ENCODE measurements at places on chromosomes 7 and 10.

DNA sequence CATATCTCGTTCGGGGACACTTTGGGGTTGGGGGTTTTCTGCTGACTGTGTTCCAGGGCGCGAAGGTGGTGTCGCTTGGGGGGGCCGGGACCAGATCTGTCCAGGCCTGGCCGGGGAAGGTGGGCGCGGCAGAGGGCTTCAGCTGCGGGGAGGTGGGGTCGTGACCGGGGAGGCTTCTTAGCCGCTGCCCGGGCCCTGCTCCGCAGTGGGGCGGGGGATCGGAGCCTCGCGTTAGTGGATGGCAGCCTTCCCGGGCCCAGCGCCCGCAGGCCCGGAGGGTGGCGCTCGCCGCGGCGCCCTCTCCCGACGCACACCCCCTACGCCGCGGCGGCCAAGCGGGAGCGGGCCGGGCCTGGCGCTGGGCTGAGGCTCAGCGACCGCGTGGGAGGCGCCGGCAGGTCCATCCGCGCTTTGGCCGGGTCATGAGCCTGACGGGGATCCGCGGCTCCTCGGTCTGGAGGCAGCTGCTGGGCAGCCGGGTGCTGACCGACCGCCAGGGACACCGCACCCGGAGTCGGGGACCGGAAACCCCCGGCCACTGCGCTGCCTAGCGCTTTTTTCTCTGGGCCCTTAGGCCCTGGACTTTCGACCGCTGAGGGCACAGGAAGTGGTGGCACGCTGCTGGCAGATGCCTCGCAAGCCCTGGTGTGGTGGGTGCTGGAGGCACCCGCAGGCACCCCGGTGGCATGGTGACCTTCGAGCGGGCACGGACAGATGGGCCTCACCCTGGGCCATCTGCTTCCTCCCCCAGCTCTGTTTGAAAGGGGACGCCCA lies 1.2 kb downstream of the AGAP3 start:
- no peak for DNase-seq

DNA sequence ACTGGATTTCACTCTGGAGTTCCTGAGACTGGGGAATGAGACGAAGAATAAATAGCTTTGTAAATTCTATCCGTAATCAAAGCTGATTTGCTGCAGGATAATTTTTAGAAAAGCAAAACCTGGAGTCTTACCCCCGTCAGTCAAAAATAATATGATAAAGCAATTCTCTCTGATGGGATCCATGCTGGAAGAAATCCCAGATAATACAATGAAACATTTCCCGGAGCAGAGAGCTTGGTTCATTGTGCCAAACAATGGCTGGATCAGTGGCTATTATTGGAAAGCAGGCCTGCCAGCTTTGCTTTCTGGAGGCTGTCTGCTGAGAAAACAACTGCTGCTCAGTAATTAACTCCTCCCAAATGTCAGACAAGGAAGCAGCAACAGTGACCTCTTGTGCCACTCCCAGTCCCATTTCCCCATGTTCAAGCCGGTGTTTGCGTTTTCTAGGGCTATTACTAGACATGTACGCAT lies 609.4 kb upstream of the PCDH15 start:
- DNase-seq, result no peak

DNA sequence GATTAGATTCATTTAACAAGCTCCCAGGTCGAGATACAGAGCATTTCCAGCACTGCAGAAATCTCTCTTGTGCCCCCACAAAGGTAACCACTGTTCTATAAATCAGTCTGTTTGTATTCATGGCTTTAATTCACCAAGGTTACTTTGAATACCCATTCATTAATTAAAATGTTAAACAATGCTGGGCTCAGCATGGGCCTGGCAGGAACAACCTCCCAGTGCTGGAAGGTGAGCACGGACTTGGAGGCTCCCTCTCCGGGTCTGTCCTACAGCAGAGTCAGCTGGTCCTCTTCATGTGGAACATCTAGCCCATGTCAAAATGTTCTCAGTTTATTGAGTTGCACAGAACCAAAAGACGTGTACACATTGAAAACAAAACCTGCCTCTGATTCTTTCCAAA lies 15.6 kb upstream of the EFCAB10 start:
- DNase-seq, result no peak

- no peak for DNase-seq
Observed at GRCh38 chr7:39745320-39745719, 121.9 kb downstream of the RALA start.

- DNase-seq, result no peak
Observed at GRCh38 chr10:91677911-91678310, 45.0 kb upstream of the PPP1R3C start.

DNA sequence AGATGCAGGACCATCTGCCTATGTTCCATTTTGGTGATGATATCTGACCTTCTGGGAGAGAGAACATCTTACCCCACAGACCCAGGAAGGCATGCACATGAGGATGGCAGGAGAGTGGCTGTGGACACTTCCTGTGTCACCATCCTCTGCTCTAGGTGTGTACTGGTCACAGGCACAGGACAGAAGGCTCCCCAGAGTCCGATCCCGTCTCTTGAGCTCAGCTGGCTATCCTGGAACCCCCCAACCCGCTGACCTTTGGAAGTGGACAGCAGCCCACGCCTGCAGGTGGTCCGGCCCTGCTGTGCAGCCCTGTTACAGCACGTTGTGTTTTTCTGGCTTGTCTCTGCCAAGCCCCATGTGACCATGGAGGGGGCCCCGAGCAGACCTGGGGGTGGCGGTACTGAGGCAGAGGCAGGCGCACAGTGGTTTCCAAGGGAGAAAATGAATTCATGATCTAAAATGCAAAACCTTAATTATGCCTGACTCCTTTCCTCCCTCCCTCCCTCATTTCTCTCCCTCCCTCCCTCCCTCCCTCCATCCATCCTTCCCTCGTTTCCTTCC lies 178.8 kb downstream of the CUX1 start:
- DNase-seq, result no peak

- DNase-seq, result no peak
Observed at GRCh38 chr7:144632724-144633123, 203.1 kb downstream of the TPK1 start.

DNA sequence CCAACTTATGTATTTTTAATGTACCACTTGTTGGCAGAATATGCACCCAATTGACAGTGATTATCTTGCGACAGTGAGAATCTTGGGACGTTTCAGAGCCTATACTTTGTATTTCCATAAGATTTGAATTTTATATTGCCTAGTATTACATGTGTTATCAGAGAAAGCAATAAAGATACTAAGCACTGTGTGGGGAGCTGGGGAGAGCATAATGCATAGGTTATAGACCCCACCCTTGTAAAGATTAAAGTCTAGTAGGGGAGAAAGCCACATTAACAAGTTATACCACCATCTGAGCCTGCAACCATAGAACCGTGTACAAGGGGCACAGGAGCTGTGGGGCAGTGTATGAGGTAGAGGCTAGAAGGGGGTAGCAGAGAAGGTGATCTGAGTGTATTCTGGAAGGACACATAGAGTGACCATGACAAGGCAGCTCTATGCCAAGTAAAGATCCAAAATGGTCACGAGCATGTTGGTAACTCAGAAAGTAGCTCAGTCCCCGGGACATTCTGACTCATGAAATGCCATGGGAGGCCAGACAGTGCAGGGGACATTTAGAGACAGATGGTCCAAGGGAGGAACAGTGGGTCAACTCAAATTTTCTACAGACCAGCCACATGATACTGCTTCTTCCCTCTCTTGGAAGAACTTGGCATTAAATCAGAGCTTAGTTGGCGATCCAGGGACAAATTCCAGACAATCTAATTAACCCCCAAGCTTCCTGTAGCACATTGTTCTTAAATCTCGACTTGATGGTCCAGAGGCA lies 84.5 kb downstream of the ADRA2A start:
- no peak for DNase-seq

GRCh38 chr7:41738336-41738735 lies 35.4 kb upstream of the INHBA start:
- DNase-seq, result no peak

- DNase-seq, result no peak
Observed at GRCh38 chr10:13404791-13405190, 56.7 kb upstream of the SEPHS1 start.

GRCh38 chr10:34792881-34793280 lies 22.2 kb downstream of the PARD3 start:
- no peak for DNase-seq

DNA sequence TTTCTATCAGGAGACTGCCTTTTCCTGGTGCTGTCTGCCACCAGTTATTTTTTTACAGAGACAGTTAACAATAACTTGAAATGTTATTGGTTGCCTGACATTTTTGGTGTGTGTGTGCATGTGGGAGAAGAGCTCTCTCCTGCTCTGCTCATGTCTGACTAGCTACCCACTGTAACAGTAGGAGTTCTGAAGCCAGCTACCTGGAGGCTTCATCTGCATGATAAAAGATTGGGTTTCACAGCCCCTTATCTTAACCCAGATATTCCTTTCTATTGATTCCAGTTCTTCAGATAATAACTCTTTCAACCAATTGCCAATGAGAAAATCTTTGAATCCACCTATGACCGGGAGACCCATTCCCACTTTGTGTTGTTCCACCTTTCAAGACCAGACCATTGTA lies 237.4 kb upstream of the PPP1R3A start:
- no peak for DNase-seq

GRCh38 chr7:12130609-12131008 lies 80.5 kb upstream of the TMEM106B start:
- no peak for DNase-seq

DNA sequence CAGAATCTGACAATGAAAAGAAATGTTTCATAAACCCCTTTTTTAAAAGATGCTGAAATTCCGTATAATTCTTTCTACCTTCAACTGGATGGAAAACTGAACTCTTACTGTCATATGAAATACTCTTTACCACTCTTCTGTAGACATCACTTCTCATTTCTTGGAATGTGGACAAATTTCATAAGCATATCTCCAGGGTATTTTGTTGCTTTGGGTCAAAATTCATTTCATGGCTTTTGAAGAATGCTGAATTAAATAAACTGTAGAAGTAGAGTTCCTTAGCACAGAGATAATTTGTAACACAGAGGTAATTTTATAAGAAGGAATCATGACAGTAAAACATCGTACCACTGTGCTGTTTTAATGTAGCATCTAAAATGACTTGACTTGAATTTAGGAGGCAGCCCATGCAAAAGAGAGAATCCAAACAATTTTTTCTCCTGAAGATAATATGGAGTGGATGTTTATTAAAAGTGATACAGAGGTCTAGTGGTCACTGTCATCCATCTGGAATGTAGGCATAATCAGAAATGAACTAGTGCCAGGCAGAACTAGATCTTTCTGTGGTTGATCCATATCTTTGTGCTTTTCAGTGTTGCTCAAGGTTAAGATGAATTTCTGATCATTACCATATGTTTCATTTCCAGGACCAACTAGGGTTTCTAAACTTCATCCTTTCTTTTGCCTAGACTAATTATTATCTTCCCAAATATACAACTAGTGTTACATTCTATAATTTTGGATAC lies 492.0 kb downstream of the KIF20B start:
- DNase-seq, result no peak

GRCh38 chr7:47493976-47494911 lies 87.7 kb downstream of the TNS3 start:
- DNase-seq, result no peak

GRCh38 chr7:51138123-51139085 lies 178.2 kb downstream of the COBL start:
- no peak for DNase-seq

GRCh38 chr10:117631276-117632145 lies 89.0 kb downstream of the EMX2 start:
- DNase-seq, result no peak

- DNase-seq, result no peak
Observed at GRCh38 chr7:65983965-65984658, 2.1 kb upstream of the GUSB start.

- no peak for DNase-seq
Observed at GRCh38 chr7:1230411-1231213, 2.1 kb upstream of the UNCX start.

DNA sequence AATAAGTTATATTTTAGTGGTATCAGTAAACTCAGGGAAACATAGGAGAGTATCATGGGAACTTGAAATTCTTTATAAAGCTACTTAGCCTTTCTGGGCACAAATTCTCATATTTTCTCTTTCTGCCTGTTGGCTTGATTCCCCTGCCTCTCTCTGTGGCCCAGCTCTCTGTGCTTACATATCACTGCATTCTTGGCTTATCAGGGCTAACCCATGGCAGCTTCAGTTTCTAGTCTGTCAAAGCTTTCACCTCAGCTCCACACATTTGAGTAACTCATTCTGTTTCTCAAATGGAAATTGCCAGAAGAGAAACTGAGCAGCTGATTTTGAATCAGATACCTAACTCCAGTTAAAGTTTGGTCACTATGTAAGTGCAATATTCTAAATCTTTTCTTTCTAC lies 713.1 kb downstream of the DNAJB9 start:
- no peak for DNase-seq

GRCh38 chr10:15267496-15267895 lies 99.0 kb upstream of the NMT2 start:
- no peak for DNase-seq

- DNase-seq, result no peak
Observed at GRCh38 chr7:29224726-29225125, 30.2 kb downstream of the CHN2 start.

DNA sequence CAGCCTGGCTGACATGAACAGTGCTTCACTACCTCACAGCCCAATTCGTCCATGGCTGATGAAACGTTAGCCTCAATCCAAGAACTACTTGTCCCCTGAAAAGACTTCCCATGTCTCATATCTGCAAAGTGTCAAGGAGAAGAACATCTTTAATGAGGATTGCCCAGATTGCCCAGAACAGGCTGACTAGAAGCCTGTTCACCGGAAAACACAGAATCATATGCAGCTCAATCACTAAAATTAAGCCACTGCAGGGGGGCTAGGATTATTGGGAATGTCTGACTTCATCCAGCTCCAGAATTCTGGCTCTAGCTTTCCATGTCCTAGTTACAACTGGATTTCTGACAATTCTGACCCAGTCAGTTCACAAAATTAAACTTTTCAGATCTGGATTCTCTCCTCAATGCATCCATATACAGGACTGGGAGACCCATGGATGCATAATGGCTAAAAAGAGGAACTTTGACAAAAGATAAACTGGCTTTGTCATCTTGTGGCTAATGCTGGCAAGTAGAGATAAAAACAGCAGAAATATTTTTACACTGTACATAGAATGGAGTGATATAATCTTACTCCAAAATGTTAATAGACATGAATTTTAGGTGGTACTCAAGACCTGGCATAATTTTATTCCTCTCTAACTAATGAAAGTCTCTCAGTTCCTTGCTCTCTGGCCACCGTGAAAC lies 467.0 kb upstream of the POT1 start:
- DNase-seq, result no peak

GRCh38 chr7:138625849-138626230 lies 75.3 kb downstream of the SVOPL start:
- no peak for DNase-seq

- DNase-seq, result no peak
Observed at GRCh38 chr7:132519936-132520335, 56.3 kb downstream of the PLXNA4 start.

Measured in activated T-cell treated with anti-CD3 and anti-CD28 coated beads for 1 hour (primary cell).